ENCODE measurements at places on chromosomes 16 and 17. TPM values are rescaled to one million over a fixed set of nuclear protein-coding genes. Genes with fewer than 3 reads are reported as not detected.
A peak's percentile ranks its signal among the peaks of the same experiment; 100 is the strongest.

GRCh38 chr17:36030956-36031355, 13.2 kb upstream of the CCL23 start:
- H3K27me3 ChIP-seq, result peaks cover 41% of the 10 kb centered on the region
- no peaks in the 10 kb centered on the region for H3K4me1 ChIP-seq
- H3K36me3 ChIP-seq, result no peaks in the 10 kb centered on the region
- DNase-seq, result no peak

DNA sequence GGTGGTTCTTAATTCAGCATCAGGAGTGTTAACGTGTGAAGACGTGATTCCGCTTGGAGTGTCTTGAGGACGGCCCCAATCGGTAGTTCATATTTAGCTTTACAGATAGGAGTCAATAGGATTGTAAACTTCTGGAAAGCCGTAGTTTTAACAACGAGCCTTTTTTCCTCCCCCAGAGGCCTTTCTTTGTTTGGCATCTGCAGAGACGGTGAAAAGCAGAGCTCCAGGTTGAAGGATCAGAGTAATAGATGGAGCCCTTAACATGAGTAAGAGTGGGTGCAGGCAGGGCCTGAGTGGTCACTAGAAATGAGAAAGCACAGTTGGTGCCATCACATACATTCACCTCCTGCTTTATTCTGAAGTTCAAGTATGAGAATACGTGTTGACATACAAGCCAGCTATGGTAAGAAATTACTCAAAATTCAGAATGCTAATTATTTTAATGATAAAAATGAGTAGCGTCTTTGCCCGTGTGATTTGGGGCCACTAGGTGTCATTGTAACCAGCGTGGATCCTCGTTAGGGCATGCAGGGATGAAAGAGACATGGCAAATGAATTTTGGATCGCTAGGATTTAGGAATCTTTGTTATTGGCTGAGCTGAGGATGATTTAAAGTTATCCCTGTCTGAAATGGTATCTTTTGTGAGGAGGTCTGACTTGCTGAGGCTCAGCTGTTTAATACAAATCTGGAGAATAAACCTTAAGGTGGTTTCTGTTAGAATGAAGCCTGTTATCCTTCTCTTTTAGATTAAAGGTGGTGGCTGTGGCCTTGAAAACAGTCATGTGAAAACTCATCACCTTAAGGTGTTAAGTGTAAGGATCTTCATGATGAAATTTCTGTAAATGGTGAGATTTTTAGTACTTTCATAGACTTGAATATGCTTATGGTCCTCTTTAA, 18.6 kb downstream of the PRCD start:
- H3K27me3 ChIP-seq, result no peaks in the 10 kb centered on the region
- H3K4me3 ChIP-seq, result peak overlapping the region; percentile 99
- peak overlapping the region; percentile 91 for H3K27ac ChIP-seq
- DNase-seq, result peak; percentile 30

DNA sequence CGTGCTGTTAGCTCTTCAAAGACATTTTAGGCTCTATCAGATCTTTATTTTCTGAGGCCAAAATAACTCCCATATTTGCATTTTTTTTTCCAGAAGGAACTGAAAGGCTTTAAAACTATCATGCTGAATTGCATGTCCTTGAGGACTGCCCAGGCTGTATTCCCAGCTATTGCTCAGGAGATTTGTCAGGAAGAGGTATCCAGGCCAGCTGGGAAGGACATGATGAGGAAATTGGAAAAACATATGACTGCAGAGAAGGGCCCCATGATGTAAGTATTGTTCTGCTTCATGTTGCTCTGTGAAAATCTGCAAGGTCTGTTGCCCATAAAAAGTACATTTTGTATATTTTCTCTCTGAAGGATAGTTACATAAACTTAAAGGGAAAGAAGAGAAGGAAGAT, 5.7 kb downstream of the CDC6 start:
- no peak overlapping the region for H3K27ac ChIP-seq
- peaks cover 74% of the 10 kb centered on the region for H3K36me3 ChIP-seq
- peaks cover 50% of the 10 kb centered on the region for H3K4me1 ChIP-seq
- no peak overlapping the region for H3K4me3 ChIP-seq
- no peak for DNase-seq

DNA sequence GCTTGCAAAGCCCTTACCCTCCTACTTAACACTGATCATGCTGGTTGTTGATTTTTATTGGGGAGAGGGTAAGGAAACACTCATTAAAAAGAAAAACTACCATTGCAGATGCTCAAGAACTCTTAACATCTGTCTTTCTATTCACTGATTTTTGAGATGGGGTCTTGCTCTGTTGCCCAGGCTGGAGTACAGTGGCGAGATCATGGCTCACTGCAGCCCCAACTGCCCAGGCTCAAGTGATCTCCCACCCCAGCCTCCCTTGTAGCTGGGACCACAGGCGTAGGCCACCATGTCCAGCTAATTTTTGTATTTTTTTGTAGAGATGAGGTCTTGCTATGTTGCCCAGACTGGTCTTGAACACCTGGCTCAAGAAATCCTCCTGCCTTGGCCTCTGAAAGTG, 14.5 kb downstream of the EMC8 start:
- no peaks in the 10 kb centered on the region for H3K27me3 ChIP-seq
- no peak for DNase-seq
- no peak overlapping the region for H3K27ac ChIP-seq
- peaks cover 33% of the 10 kb centered on the region for H3K36me3 ChIP-seq

GRCh38 chr16:15487336-15488284, 53.2 kb downstream of the BMERB1 start:
- no peaks in the 10 kb centered on the region for H3K27me3 ChIP-seq
- H3K4me3 ChIP-seq, result no peak overlapping the region
- no peak overlapping the region for H3K27ac ChIP-seq

The CACNG3 gene
- total RNA-seq, result not detected

The PIRT gene
- not detected for total RNA-seq

The CX3CL1 gene
- not detected for total RNA-seq

All from activated CD4-positive, alpha-beta memory T cell treated with anti-CD3 and anti-CD28 coated beads, Interleukin-2, amount 10 ng/mL, durations not matched to agents 7 days and 5 days (primary cell).